ENCODE measurements at places on chromosomes 7 and 10.

- no peak for DNase-seq
Observed at GRCh38 chr7:19852192-19852591, 78.8 kb upstream of the TMEM196 start.

GRCh38 chr7:1487466-1487865 is 16.7 kb downstream of the INTS1 start:
- DNase-seq = no peak

GRCh38 chr7:34544621-34545020 is 113.4 kb upstream of the NPSR1 start:
- DNase-seq = no peak

- DNase-seq = peak; percentile 9
Observed at GRCh38 chr7:23012908-23013714, 819 bp downstream of the HYCC1 start.

DNA sequence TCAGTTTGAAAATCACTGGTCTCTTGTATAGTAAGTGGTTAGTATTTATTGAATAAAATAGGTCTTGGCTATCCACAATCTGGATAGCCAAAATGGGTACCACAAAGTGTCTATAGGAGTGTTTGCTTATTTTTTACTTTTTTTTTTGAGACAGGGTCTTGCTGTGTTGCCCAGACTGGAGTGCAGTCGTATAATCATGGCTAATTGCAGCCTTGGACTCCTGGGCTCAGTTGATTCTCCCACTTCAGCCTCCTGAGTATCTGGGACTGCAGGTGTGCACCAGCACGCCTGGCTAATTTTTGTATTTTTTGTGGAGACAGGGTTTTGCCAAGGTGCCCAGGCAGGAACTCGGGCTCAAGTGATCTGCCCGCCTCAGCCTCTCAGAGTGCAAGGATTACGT is 2.8 kb downstream of the RBM33 start:
- no peak for DNase-seq

DNA sequence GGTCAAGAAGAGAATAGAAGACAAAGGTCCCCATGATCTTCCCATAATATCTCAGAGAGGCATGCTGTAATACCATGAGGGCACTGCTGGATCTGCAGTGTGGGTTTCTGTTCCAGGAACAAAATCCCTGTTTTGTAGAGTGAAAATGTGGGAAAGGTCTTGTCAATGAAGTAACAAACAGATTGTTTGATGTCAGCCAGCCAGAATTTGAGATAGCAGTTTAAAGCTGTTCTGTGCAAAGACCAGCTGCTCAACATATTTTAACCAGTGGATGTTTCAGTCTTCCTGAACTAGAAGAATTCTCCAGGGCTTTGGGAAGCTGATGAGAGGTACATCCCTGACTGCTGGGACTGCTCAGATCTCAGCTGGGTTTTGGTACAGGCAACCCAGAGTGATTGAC is 1012.5 kb downstream of the DNAJB9 start:
- no peak for DNase-seq

GRCh38 chr10:81884856-81885255 is 9.9 kb downstream of the NRG3 start:
- no peak for DNase-seq

DNA sequence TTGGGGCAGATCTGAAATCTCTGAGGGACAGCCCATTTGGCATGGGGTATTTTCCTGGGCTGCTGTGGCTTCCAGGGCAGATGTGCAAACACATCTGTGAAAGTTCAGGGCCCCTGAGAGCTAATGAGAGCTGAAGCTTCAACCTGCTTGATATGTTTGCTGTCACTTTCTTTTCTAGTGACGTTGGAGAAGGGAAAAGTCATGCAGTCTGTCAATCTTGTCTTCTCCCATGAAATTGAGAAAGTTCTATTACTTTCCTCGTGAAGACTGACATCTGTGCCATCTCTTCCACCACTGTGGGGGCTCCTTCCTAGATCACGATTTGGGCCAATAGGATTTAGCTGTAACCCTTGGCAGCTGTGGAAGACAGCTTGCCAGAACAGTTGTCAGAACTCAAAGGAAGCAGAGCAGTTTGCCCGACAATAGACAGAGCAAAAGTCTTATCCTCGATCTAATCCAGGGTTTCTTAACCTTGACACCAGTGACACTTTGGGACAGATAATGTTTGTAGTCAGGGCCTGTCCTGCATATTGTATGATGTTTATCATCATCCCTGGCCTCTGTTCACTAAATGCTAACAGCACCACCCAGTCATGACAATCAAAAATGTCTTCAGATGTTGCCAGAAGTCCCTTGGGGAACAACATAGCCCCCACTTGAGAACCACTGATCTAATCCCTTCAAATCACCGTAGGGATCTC is 586.5 kb downstream of the LRMDA start:
- no peak for DNase-seq

DNA sequence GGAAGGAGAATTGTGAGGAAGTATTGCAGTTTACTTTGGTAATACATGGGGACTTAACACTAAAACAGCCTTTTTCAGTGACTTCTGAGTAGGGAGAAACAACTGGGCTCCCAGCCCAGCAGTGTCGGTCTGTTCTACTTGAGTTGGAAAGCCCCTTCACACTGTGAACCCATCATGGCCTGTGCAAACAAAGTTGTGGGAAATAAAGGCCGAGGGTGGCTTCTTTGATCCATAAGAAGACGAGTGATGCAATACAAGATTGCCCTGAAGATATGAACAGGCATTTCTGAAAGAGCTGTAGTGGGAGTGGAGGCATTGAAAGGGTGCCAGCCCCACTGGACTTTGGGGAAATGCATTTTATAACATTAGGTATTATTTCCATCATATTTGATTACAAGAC is 28.3 kb downstream of the C10orf120 start:
- DNase-seq = no peak

GRCh38 chr10:18341055-18341454 is 200.8 kb downstream of the CACNB2 start:
- no peak for DNase-seq

- no peak for DNase-seq
Observed at GRCh38 chr10:107952649-107953556, 788.4 kb upstream of the SORCS1 start.

DNA sequence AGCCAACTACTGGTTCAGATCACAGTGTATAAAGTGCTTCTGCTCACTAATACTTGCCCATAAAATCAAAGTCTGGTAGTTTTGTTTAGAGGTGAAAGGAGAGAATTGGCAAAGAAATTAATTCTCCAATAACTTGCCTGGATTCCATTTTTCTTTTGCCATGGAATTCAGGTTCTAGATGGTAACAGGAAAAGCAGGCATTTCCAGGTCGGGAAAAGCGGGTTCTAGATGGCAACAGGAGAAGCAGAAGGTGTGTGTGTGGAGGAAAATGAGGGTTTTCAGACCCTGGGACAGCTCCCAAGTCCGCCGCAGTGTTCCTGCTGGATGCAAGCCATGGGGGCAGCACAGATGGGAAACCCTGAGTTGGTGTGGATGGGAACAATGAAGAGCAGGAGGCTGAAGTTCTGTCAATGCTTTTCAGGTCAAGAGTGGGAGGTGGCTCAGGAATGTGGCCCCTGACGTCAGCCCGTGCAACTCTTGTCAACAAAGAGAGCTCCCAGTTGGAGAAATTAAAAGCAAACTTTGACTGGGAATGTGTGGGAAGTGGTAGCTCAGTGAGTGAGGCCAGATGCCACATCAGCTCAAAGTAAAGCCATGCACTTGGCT is 696.7 kb downstream of the LRMDA start:
- DNase-seq = peak; percentile 69
